GM18507 (cell line): ENCODE measurements at places on chromosomes 12 and 14.

DNA sequence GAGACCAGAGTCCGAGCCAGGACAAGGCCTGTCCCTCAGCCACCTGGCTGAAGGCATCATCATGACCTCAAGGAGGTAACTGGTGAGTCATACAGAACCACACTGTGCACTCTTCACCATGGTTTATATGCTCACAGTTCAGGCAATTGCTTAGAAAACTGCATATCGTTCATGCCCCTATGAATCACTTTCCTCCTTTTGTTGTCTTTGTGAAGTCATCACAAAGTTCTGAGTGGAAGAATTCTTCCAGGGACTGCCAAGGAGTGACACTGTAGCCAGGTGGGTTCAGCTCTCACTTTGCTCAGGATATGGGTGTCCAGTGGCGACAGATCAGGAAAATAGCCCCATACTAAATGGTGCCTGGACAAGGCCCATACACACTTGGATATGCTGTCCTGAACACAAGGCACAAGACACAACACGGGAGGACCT, 92.5 kb downstream of the DPF3 start:
- DNase-seq = no peak

DNA sequence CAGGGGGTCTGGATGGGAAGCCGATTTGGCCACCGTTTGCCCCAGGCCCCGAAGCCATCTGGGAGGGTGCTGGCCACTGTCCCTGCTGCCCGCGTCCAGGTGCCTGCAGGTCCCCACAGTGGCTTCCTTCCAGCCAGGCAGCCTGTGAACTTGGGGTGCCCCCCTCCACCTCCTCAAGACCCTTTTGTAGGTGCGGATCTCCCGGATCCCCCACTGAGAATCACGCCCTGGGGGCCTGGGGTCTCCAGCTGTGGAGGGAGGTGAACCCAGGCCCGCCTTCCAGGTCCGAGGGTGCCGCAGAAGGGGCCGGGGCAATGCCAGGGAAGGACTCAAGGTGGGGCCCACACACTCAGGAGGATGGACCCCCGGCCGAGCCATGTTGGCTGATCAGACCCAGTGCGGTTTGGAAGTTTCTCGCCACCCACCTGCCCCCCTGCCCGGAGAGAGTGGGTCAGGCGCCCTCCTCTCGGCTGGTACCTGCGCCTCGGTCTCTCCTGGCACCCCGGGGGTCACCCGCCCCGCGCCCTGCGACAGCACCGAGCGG, 1.7 kb downstream of the MMP17 start:
- DNase-seq = no peak

DNA sequence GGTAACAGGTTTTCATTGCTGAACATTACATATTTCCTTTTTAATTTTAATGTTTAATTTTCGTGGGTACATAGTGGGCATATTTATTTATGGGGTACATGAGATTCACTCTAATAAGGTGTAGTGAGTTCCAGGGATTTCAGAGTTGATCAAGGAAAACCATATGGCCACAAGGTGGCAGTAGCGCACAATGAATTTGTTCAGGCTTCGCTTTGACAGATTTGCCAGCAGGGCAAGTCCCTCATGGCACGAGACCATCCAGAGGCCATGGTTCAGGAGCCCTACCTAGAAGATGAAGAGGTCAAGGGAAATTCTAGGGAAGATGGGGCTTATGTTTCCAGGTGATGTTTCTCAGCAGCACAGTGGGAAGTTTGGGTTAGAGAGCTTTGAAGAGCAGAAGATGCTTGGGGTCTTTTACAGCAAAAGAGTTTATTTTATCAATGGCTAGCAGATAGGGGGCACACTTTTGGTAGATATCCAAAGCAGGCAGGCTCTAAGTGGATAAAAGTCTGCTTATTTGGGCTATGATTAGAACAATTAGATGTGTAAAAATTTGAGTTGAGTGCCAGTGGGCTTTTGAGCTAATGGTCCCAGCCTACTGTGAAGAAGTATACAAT, 1004.4 kb downstream of the AACS start:
- no peak for DNase-seq

DNA sequence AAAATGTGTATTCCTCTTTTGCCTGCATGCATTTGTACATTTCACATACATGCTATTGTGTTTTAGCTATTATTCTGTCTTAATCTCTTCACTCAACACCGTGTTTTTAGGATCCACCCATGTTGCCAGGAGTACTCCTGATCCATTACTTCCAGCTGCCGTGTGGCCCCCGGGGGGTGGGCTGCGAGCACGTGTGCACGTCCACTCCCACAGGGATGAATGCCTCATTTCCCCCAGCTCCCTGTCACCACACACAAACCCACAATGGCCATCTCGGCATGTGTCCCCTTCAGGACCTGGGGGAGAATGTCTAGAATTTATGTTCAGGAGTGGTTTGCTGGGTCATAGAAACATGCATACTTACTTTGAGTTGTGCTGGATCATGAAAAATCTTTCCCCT, 62.7 kb upstream of the ACTN1 start:
- DNase-seq = no peak

DNA sequence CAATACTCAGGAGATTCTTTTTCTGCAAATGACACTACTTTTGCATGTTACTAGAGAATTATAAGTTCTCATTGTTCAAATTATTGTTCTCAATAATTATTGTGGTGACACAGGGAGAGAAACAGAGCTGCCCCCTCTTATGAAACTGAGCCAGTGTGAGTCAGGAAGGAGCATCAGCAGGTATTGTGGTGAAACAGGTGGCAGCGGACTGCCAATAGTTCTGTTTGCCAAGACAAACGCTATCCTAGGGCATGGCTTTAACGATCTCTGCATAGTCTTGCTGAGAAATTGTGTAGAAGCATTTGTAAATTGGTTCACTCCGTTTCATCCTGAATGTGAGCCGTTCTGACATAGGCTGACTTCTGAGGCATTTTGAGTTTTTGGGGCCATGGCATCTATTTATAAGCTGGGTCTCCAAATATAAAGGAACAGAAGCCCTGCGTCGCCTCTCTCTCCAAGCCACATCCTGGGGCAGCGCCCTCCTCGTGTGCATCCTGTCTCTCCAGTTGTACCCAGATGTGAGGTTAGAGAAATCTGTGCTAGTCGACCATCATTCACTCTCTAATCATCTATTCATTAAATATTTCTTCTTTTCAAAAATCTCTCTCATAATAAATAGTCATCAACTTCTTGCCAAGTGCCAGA, 15.8 kb upstream of the PPP4R4 start:
- no peak for DNase-seq

DNA sequence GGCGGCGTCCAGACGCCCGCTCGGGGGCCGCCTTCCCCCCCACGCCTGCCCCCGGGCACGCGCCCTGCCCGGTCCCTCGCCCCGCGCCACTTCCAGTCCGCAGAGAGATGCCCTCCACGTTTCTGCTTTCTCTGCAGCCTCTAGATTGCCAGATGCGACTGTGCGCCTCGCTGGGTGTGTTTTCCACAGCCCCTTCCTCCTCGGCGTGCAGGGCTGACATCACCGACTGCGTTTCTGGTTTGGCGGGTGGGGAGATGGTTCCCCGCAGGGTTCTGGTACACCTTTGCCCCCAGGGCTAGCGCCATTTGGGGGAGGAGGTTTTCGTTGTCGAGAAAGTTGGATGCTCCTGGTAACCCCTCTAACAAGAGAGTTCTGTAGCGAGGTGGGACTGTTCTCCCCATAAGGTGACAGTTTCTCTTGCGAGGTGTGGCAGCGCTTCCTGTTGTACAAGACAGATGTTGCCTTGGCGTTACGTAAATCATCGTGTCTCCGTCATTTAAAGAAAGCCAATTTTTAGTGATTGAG, 1.5 kb downstream of the CALM1 start:
- DNase-seq = peak; percentile 9

DNA sequence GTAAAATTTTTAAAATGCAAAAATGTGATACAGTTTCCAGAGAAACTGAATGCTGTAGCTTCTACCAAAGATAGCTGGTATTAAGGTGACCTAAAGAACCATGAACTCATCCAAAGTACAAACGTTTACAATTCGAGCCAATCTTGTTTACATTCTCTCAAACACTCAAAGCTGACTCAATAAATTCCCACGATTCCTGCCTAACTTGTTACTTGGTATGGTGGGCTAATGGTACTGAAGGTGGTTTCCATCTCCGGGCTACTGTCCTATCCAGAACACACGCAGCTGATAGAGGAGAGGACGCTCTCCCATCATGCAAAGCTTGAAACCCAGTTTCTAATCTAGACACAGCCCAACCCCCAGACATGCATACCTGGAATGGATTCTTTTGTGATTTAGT, 31.5 kb downstream of the RAD9B start:
- no peak for DNase-seq

GRCh38 chr12:76878099-76878898, 520 bp downstream of the CSRP2 start:
- no peak for DNase-seq

DNA sequence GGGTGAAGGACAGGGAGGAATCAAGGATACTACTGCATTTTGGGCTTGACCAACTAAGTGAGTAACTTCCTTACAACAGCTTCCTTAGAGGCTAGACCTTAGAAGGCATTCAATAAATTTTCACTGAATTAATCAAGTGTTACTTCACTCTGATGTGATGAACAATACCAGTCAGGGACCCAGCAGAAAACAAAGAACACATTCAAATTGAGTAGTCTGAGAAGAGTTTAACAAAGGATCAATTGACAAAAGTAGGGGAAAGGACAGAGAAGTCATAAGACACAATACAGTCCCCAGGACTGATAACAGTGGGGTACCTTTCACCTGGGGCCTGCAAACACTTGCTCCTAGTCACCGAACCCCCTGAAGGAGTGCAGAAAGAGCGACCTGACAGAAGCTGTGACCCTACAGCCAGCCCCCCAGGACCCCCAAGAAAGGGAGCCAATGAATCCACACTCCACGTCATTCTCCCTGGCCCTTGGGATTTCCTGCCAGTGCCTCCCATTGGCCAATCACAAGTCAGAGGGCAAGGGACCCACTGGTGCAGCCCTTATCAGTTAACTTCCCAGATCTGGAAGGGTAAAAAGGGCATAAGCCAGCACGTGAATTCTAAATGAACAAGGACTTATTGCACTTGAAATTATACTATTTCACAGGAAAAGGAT, 6.9 kb downstream of the ANAPC5 start:
- DNase-seq = no peak

GRCh38 chr12:105476616-105477015, 146.1 kb downstream of the C12orf75 start:
- DNase-seq = no peak

- DNase-seq = no peak
These were observed 52.3 kb downstream of the NEUROD4 start for GRCh38 chr12:55072083-55072482.

DNA sequence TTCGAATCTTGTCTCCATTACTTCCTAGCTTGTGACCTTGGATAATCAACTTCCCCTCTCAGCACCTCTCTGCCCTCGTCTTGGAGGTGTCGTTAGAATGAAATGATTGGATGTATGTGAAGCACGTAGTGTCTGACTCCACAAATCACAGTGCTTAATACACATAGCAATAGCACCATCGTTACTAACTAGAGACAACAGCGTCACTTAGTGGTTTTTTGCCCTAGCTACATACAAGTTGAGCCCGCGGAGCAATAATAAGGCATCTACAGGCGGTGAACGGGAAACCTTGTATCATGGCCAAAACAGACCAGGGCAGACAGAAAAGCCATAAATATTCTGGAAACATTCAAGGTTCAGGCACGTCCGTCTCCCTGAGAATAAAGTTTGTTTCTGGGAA, 154.9 kb downstream of the ASCL4 start:
- no peak for DNase-seq

DNA sequence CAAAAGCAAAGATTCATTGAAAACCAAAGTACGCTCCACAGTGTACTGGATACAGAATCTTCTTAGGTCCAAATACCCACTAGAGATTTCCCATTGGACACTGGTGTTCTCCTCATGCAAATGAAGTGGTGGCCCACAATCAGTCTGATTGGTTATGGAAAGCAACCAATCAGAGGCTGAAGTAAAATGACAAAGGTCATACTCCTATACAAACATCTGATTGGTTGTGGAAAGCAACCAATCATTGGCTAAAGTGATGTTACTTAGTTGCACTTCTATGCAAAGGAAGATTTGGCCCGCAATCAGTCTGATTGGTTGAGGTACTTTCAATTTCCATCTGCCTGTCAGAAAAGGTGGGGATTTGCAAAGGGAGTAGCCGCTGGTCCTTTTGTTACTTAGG, 1.3 kb upstream of the WASHC3 start:
- no peak for DNase-seq

DNA sequence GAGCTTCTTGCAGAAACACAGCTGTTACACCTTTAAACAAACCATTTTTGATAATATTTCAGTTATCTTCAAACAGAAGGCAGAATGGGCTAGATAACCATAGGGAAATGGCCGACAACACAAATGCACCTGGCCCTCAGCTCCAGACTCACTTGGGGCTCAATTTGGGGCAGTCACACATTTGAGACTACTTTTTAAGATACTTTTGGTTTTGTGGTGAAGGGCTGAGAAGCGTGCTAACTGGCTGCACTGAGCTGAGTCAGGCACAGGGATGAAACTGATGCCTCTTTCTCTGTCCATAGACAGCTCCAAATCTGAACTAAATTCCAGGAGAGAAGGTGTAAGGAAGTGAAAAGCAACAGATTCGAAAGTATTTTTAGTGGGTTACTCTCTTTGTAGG, 18.5 kb upstream of the GRIP1 start:
- DNase-seq = no peak

- no peak for DNase-seq
These were observed 4.2 kb downstream of the PLEKHG3 start for GRCh38 chr14:64708148-64709004.

- DNase-seq = no peak
These were observed 24.4 kb upstream of the BDKRB1 start for GRCh38 chr14:96231526-96232130.
